Thoracic aorta (tissue), 2 donors: ENCODE measurements at places on chromosomes 3 and 15. TPM values are rescaled to one million over a fixed set of nuclear protein-coding genes. Genes with fewer than 3 reads are reported as not detected.
A peak's percentile ranks its signal among the peaks of the same experiment; 100 is the strongest.

The KIF7 gene
- total RNA-seq = 28.4 TPM

The MEGF11 gene
- total RNA-seq = not detected

The FANCD2 gene
- 1.3 TPM for total RNA-seq

The POLG gene
- 89.2 TPM for total RNA-seq

The SNTN gene
- not detected for total RNA-seq

The FOXL2 gene
- total RNA-seq = not detected

The OCA2 gene
- total RNA-seq = 14.8 TPM

GRCh38 chr3:172065967-172066762, 26.8 kb downstream of the FNDC3B start:
- DNase-seq = no peak

GRCh38 chr15:42456531-42456930, 34.4 kb downstream of the ZNF106 start:
- no peak for DNase-seq

- DNase-seq = no peak
Observed at GRCh38 chr15:38024293-38025091, 90.1 kb downstream of the TMCO5A start.

- no peak for DNase-seq
Observed at GRCh38 chr3:31848163-31848818, 132.8 kb downstream of the OSBPL10 start.

- no peak for DNase-seq
Observed at GRCh38 chr3:104596551-104596950, 770.2 kb upstream of the ALCAM start.

DNA sequence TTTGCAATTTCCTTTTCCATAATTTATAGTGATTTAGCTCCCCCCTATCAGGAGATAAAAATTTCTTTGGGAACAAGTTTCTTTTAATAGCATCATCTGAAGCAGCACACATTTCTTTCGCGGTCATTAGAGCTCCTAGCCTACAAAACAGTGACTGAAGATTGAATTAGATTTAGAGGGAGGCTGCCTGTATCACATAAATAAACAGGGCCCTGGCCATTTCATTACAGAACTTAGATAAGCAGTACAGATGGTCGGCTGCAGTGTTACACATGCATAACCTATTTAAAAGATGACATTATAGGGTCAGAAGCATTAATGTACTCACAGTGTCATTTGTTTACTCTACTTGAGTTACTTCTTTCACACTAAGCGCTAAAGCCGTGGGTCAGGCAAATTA, 81.4 kb upstream of the SLC25A26 start:
- no peak for DNase-seq

DNA sequence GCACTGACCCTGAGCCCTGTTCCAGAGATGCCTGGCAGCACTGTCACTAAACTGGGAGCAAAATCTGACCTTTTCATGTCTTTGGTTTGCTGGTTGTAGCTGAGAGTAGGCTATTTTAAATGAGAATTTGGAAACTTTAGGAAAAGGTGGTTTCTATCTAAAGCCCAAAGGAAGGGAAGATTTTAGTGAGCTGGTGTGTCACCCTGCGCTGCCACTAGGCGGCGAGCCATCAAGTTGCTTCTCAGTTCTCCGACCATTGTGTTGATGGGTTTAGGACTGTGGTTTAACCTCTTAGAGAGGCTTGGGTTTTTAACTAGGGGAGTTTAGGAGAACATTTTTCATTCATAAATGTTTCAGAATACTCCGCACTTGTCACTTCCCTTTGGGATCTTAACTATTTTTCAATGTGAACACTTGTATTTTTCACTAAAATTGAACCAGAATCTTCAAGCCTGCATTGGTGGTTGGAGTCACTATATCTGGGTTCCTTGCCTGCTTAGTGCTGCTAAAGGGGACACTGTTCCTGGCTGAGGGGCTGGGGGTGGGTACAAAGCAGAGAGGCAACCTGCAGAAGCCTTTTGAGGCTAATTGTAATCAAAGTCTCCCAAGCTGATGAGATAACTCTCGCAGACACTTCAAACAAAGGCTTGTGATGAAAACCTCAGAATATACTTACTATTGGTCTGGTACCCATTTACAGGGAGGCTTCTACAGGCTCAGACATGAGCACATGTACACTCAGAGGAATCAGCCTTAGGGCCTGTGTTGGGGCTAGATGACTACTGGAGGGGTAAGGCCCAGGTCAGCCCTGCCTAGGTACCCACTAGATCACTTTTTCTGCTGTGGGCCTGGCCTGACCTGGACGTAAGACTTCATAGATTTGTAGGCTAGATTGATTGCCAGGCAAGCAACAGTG, 16.8 kb downstream of the EXOSC7 start:
- no peak for DNase-seq

- DNase-seq = no peak
Observed at GRCh38 chr3:178851564-178851963, 220.0 kb downstream of the ZMAT3 start.

DNA sequence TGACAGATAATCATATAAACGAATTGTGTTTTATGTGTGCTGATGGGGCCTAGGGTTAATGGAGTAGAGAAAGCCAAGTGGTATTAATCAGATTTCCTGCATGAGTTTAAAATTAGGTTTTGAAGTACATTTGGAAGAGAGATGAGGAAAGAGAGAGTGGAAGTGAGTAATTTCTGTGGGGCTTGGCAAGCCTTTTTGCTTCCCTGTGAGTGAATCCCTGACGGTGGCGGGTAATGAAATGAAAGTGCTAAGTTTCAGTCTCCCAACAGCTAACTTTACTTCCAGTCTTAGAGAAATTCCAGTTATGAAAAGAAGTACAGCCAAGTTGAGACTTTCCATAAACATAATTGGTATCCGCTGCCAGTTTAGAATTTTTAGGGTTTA, 139.4 kb downstream of the BBX start:
- DNase-seq = peak; percentile 46

GRCh38 chr3:79664455-79664854, 103.3 kb downstream of the ROBO1 start:
- no peak for DNase-seq

- DNase-seq = no peak
Observed at GRCh38 chr3:159788291-159788690, 200.3 kb upstream of the IL12A start.

GRCh38 chr15:65577129-65577996, 33.6 kb downstream of the INTS14 start:
- DNase-seq = no peak

- DNase-seq = no peak
Observed at GRCh38 chr3:71288269-71288930, 295.1 kb downstream of the FOXP1 start.
